Left lobe of liver (tissue), 2 donors: ENCODE measurements at places on chromosomes 1 and 21. TPM values are rescaled to one million over a fixed set of nuclear protein-coding genes. Genes with fewer than 3 reads are reported as not detected.

The SELP gene
- 0.78 TPM for total RNA-seq

The PFDN2 gene
- 22.0 TPM for total RNA-seq

- DNase-seq = no peak
These were observed 7.4 kb downstream of the YTHDF2 start for GRCh38 chr1:28744184-28744583.

The NUDT17 gene
- 0.63 TPM for total RNA-seq

The SH2D1B gene
- 0.10 TPM for total RNA-seq

The FAM72D gene
- not detected for total RNA-seq

The SRGAP2B gene
- 6.4 TPM for total RNA-seq
